ENCODE measurements at places on chromosomes 3 and 15.

DNA sequence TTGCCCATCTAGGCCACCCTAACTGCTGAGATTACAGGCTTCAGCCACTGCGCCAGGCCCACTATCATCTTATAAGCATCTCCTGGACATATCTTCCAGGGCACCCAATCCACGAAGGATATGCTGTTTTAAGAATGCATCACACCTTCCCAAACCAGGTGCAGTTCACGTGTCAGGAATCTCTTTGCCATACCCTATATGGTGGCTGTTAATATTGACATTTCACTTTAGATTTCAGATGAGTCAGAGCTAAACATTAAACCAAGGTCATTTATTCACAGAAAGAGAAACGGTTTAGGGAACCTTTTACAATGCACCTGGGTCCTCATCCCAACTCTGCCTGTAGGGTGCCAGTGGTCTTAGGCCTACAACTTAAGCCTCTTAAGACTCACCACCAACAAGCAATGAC is 85.7 kb downstream of the TBL1XR1 start:
- peak; percentile 30 for DNase-seq

- DNase-seq: no peak
Observed at GRCh38 chr15:77494073-77494867, 73.6 kb downstream of the HMG20A start.

DNA sequence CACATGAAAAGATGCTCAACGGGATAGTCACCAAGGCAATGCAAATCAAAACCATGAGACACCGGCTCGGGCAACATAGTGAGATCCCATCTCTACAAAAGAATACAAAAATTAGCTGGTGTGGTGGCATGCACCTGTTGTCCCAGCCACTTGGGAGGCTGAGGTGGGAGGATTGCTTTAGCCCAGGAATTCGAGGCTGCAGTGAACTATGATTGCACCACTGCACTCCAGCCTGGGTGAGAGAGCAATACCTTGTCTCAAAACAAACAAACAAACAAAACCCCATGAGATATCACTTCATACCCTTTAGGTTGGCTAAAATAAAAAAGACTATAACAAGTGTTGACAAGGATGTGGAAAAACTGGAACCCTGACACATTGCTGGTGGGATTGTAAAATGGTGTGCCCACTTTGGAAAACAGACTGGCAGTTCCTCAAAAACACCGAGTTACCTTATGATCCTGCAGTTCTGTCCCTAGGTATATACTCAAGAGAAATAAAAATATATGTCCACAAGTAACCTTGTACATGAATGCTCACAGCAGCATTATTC is 3.8 kb upstream of the PPARG start:
- DNase-seq: no peak

DNA sequence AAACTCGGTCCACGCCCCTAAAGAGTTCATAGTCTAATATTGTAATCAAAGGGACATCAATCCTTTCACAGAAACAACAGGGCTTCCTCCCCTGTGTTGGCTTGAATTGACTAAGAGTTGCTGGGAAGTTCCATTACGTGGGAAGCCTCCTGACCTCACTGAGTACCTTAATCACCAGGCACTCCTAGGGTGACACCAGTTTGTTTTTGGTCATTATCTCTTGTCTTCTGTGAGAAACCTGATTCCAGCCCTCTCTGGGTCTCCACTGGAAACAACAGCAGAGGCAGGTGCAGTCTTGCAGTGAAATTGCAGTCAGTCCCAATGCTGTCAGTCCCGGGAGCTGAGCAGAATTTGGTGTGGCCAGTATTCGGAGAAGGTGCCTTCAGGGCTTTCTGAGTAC is 55.4 kb downstream of the BOC start:
- DNase-seq: no peak

Measured in Calu3 (cell line).